D341Med (cell line): ENCODE measurements at places on chromosomes 4 and X.

DNA sequence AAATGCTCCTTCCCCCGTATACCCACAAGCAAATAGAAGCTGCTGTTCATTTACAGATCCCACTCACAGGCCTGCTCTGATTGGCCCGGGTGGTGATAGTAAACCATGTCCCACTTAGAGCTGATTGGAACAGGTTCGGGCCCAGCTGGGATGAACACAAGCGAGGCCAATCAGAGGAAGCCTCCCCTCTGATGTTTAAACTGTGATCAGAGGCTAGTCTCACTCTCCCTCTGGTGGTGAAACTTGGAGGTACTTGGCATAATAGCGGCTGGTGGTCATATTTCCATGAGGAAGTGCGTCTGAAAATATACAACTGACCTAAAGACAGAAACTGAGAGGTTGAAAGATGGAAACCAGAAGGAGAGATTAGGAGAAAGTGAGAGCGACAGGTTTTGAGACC is 51.5 kb upstream of the TRPC3 start:
- DNase-seq, result peak; percentile 52

DNA sequence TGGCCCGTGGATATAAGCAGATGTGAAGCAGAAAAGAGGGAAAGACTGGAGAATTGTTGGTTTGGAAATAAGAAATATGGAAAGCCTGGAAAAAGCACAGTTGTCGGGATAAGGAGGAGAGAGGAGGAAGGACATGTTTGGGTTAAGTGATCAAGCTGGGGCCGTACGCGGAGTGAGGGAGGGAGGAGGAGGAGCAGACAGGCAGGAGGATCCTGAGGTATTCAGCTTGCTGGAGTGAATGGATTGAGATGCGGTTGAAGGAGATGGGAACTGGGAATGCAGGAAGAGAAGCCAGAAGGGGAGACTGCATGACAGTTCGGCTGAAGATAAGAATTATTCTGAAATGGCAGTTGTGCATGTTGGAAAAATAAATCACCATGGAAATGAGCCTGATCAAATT is 21.2 kb downstream of the ZFP42 start:
- no peak for DNase-seq

DNA sequence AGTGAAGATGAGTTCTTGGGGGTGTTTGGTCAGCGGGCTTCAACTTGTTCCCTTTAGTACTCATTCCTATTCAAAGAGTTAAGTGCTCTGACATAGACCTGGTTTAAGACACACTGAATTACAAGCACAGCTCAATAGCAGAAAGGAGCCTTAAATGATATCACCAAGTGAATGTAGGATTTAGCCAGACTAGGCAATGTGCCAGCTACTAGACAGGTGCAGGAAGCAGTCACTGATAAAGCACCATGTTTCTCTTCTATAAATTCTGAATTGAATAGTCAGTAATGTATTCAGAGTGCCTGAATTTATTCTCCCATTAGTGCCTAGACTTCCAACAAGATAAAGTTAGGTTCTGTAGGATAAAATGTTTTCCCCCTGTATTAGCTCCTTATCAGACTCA is 63.6 kb downstream of the ASB9 start:
- DNase-seq, result no peak

DNA sequence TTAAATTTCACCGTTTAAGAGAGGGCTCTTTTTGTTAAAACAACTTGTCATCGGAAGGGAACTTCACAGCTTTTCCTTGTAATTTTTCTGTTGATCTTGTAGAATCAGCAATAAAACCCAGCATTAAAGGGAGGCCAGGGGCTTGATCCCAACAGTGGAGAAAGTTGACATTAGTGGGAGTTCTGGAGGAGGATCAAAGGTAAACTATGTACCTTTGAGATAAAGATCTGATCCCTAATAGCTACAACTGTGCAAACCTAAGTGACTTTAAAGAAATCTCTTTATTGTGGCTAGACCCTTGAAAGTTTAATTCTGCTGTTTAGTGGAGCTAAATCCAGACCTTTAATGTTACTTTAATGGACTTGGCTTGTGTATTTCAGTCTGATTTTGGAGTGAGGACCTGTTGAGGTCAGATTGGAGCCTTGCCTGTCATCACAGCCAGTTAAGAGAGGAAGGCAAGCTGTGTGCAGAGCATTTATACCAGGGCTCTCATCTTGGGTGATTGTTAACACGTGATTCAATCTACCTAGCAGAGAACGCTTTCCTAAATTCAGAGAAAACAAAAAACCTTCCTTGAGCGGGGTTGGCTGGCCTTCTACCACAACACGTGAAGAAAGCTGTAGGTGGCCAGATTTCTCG is 1.7 kb downstream of the DOCK11 start:
- no peak for DNase-seq

- no peak for DNase-seq
These were observed 86.2 kb downstream of the TEX13A start for GRCh38 chrX:105134273-105134672.

DNA sequence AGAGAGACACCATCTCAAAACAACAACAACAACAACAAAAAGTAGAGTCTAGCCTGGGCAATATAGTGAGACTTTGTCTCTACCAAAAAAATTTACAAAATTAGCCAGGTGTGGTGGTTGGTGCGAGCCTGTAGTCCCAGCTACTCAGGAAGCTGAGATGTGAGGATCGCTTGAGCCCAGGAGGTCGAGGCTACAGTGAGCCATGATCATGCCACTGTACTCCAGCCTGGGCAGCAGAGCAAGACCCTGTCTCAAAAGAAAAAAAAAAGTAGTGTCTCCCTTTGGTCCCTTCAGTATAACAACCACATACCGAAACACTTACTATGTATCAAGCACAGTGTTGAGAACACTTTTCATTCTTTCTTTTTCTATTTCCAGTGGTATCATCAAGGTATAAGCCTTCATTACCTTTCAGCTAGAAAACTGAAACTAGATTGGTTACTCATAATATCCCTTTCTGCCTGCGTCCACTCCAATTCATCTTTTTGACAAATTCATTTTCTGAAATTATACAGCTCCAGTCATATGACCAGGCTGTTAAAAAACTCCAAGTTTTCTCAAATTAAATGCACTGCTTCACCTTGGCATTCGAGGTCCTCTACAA is 54.1 kb downstream of the RPS6KA3 start:
- DNase-seq, result no peak

GRCh38 chr4:166972071-166972470 is 262.2 kb downstream of the SPOCK3 start:
- no peak for DNase-seq

GRCh38 chr4:163484906-163485305 is 9.6 kb upstream of the TMA16 start:
- DNase-seq, result peak; percentile 62

DNA sequence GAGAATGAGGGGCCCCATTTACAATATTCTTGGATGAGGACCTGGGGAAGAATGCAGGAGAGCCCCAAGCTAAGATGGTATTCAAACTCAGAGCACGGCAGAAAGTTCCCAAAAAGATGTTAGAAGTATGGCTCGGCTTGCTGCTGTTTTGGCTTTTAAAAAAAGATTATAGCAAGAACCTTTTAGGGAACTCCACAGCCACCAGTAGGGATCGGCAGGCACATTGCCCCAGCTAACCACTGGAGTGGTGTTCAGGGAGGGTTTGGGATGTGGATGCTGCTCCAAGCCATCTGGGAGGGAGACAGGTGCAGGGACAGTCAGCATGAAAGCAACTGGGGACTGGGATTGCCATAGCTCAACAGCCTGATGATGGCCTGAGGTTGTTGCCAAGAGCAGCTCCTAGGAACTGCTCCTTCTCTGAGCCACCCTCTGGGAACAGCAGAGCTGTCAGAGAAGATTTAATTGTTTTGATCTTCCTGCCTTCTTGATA is 63.0 kb downstream of the SORBS2 start:
- no peak for DNase-seq

- peak; percentile 87 for DNase-seq
These were observed 83.6 kb downstream of the CCNG2 start for GRCh38 chr4:77240469-77241066.

DNA sequence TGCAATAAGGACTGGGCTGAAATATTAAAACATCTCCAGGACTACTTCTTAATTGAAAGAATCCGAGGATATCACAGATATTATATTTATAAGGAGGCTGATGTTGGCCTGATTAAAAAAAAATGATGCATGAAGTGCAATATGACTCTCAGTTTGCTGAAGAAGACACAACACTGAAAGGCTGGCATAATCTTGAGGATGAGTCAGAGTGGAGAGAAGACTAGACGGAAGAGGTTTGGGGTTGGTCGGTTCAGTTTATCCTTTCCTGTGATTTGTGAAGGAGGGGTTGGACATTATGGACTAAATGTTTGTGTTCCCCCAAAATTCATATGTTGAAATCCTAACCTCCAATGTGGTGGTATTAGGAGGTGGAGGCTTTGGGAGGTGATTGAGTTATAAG is 170.3 kb downstream of the CORIN start:
- no peak for DNase-seq

GRCh38 chrX:154715825-154716224 is 35.1 kb downstream of the GAB3 start:
- DNase-seq, result no peak

DNA sequence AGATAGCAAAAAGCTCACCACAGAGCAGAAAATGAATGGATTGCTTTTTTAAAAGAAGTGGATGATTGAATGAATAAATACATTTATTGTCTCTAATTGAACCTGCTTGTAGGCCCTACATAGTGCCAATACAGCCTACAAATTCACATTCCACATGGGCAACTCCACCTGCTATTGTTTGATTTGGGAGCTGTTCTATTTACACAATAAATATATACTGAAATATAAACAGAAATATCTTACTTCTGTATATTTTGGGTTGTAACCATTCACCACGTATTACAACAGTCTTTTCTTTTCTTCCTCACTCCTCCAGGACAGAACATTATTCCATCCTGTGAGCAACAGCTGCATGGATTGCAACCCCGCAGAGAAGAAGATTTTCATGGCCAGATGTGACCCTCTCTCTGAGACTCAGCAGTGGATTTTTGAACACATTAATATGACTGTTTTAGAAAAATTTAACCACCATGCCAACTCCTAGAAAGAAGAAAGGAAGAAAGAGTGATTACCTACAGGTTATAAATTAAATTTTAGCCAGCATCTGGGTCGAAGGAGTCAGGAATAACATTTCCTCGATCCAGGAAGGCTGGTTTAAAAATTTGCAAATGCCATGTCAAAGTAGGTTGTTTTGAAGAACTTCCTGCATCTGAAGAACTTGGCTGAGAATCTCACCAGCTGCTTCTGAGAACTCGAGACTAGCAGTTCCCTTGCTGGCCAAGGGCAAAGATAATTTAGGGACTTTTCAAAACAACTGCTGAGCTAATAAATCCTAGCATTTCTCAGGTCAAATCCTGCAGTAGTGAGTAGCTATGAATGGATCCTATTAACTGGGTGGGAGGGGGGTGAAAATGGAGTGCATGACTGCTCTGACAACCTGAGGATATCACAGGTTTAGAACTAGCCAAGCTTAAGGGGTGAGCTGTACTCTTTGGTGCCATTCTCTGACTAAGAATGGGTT is 128.7 kb upstream of the GALNT7 start:
- no peak for DNase-seq

- DNase-seq, result peak; percentile 36
These were observed 54.7 kb downstream of the AFF2 start for GRCh38 chrX:148555101-148555500.

DNA sequence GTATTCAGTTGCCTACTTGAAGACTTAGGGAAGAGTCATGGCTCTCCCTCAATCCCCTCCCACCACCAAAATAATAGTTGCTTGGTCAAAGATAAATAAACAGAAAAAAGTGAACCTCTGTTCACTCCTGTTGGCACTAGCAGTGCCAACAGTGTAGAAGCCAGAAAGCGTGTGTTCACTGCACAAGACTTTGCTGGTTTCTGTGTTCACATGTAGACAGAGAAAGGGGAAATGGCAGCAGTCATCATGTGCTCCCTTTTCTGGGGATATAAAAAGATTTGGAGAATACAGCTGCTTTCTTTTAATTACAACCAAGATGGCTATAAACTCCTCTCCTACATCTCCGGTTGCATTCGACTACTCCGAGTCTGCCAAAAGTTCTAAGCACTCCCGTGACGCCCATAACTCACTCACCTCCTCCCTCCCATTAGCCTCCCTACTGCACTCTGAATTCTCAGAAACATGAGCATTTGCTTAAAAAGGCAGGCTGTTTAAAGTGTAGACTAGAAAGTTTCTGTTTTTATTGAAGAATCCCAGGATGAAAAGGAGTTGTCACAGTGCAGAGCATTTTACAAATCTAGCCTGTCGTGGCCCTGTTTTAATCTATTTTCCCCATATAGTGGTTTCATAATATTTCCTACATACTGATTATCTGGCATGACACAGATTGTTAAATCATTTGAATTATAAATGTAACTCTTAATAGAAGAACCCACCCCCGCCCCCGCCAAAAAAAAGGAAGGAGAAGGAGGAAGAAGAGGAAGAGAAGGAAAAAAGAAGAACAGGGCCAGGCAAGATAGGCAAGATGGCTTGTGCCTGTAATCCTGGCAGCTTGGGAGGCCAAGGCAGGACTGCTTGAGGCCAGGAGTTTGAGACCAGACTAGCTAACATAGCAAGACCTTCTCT is 16.7 kb downstream of the LGI2 start:
- DNase-seq, result no peak

GRCh38 chr4:186936496-186937375 is 213.1 kb upstream of the FAT1 start:
- no peak for DNase-seq

- DNase-seq, result no peak
These were observed 4.5 kb downstream of the TRIML1 start for GRCh38 chr4:188143731-188144130.

DNA sequence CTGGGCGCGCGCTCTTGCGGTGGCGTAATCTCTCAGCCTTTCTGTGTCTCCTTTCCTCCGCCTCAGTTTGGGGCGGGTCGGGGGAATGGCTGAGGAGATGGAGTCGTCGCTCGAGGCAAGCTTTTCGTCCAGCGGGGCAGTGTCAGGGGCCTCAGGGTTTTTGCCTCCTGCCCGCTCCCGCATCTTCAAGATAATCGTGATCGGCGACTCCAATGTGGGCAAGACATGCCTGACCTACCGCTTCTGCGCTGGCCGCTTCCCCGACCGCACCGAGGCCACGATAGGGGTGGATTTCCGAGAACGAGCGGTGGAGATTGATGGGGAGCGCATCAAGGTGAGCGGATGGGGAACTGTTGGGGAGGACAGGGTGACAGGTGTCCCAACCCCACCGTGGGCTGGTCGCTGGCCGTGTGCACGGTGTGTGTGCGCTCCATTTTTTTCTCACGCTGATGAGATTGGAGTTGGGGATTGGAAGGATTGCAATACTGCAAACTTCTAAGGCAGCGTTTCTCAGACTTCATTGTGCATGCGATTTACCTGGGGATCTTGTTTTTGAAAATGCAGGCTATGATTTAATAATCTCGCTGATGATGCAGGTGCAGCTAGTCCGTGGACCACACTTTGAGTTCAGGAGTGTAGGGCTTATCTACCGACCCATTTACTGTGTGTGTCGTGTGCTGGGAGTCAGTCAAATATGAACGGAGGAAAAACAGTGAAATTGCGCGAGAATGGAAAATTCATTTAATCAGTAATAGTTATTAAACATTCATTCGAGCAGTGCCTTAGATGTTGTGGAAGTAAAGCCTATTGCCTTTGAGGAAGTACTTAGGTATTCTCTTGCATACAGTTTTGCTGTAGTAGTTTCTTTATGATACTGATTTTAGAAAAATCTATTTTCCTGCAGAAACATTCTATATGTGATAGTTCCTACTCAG is at the start of gene RAB33B:
RAB33B (plus strand) TSS at position 11 of the 935 bp plus-strand sequence; CDS start at position 86, 75 bp downstream.
- DNase-seq, result no peak
